Bronchial epithelial cell (primary cell): ENCODE measurements at places on chromosomes 7 and 10.

GRCh38 chr10:131724169-131724545 lies 176.7 kb upstream of the PPP2R2D start:
- DNase-seq = no peak

DNA sequence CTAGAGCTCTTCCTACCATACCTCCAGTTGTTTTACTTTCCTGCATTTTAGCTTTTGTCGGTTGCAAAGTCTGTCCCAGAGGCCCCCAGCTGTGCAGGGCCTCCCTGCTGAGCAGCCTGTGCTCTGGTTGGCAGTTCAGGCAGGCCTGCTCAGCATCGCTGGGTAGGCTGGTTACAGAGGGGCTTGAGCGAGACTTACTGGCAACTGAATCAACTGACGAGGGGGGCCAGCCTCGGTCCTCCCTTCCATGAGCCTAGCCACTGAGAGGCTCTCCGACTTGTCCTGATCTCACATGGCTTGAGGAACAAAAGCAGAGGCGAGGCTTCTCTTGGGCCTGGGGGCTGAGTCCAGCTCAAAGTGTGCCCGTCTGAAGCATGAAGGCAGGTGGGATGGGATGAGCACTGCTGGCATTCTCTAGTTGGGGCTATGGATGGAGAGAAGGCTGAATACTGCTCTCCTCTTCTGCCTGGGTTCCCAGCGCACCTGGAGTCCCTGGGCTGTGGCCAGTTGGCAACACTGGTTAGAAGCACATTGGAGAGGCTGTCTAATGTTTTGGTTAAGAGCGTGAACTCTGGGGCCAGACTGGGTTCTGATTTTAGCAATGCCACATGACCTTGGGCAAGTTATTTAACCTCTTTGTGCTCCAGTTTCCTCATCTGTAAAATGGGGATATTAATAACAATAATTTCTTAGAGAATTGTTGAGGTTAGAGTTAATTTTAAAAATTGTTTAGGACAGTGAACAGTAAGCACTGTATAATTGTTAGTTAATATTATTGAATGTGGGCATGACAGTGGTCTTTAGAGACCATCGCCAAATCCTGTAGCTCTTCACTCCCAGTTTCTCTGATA lies 6.9 kb upstream of the SFRP5 start:
- DNase-seq = no peak

DNA sequence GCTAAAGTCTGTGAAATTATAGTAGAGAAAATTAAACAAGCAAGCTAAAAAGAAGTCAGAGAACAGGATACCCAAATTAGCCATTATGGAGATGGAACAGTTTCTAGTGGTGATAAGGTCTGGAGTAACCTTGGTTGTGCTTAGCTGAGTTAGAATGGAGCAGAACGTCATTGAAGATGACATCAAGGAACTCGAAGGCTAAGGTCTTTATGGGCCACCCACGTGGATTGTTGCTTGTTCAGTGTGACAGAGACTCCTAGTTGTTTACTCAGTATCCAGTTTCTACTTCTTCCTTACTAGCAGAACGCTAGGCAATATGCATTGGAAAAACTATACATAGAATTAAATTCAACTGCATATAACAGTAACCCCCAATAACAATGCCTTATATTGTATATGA lies 39.7 kb downstream of the AHCYL2 start:
- peak; percentile 35 for DNase-seq

DNA sequence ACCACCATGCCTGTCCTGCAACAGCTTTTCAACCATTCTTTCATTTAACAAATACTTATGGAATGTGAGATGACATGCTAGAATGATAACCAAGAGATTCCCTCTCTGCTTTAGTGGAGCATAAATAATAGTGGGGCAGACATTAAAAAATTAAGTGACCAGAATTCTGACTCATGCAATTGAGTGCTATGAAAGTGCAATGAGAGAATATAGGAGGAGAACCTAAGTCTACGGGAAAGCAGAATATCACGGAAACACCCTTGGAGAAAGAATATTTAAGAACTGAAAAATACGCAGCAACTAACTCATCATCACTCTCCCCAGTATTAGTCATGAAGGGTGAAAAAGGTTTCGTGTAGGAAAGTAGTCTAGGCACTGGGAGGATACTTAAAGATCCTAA lies 7.1 kb downstream of the KIF5B start:
- DNase-seq = no peak

DNA sequence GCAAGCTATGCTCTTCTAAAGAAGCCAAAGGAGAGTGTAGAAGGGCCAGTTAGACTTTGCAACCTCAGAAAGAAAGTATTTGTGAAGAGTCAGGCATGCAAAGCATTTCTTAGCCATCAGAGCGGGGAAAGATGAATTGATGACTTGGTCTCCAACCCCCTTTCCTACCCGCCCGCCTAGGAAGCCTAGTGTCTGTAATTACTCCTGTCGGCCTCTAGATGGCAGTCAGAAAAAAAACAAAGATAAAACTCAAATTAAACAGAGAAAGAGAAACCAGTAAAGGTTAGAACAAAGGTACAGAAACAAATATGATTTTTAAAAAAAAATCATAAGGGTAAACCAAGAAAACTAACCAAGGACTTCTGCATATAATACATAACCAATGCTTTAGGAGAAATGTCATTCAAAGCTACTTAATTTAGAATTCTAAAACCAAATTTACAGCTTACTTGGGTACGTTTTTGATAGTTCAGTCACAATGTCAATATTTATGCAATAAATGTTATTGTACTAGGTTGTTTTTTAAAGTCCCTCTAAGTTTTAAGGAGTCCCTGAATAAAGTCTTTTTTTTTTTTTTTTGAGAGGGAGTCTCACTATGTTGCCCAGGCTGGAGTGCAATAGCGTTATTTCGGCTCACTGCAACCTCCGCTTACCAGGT lies 97.6 kb downstream of the LYZL1 start:
- peak; percentile 26 for DNase-seq

- no peak for DNase-seq
Observed at GRCh38 chr10:75895259-75895658, 463.8 kb downstream of the LRMDA start.

- DNase-seq = no peak
Observed at GRCh38 chr7:22697322-22697859, 29.6 kb upstream of the IL6 start.

GRCh38 chr7:50156163-50156562 lies 63.1 kb upstream of the ZPBP start:
- no peak for DNase-seq

DNA sequence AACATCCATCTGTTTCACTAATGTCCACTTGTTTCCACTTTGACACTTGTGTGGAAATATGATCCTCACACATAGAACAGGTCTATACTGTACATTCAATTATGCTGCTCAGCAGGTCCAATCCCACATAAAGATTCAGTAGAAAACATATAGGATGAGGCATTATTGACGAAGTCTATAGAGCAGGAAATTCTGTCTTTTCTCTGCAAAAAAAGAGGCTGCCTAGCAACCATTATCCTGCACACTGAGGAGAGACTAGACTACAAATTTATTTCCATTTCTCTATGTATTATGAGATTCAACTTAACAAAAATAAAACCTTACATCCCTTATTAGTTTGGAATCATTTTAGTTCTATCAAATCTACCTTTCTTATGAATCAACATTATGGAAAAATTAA lies 204.6 kb upstream of the POM121L12 start:
- DNase-seq = no peak

DNA sequence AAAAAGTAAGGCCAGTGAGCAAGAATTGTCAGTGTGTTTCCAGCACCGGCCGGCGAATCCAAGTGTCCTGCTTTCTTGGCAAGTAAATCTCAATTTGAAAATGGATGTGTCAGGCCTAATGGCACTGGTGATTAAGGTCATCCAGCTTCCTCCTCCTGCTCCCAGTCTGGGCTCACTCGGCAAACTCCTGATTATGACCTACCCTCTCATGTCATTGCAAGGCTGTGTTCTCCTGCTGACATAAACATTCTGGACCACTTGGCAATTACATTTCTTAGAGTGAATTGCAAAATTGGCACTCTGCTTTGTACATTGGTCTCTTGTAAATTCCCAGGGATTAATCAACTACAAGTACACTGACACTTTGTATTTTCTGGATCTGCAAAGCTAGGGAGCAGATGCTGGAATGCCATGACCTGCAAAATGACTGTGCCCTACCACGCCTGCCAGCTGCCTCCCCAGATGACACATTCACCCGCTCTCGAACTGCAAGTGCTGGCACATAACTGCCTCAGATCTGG lies 473.8 kb downstream of the KIF20B start:
- DNase-seq = peak; percentile 81

DNA sequence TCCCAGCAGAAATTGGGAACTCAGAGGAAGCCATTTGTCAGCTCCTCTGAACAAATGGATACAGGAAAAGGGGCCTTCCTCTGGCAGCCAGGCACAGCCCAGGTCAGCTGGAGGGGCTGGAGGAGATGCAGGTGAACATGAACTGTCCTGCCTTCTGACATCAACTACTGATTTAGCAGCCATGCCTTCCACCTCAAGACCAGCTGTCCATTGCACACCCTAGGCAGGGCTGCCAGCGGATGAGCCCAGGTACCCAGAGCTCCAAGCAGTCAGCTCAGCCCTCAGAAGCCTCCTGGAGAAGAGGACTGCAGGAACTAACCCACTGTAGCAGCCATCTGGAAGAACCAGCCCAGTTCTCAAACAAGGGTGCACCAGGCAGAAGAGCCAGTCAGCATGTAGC lies 44.1 kb upstream of the GDF10 start:
- no peak for DNase-seq

GRCh38 chr7:132345543-132346129 lies 230.6 kb downstream of the PLXNA4 start:
- no peak for DNase-seq

- peak; percentile 10 for DNase-seq
Observed at GRCh38 chr10:131396121-131397050, 84.9 kb upstream of the TCERG1L start.

DNA sequence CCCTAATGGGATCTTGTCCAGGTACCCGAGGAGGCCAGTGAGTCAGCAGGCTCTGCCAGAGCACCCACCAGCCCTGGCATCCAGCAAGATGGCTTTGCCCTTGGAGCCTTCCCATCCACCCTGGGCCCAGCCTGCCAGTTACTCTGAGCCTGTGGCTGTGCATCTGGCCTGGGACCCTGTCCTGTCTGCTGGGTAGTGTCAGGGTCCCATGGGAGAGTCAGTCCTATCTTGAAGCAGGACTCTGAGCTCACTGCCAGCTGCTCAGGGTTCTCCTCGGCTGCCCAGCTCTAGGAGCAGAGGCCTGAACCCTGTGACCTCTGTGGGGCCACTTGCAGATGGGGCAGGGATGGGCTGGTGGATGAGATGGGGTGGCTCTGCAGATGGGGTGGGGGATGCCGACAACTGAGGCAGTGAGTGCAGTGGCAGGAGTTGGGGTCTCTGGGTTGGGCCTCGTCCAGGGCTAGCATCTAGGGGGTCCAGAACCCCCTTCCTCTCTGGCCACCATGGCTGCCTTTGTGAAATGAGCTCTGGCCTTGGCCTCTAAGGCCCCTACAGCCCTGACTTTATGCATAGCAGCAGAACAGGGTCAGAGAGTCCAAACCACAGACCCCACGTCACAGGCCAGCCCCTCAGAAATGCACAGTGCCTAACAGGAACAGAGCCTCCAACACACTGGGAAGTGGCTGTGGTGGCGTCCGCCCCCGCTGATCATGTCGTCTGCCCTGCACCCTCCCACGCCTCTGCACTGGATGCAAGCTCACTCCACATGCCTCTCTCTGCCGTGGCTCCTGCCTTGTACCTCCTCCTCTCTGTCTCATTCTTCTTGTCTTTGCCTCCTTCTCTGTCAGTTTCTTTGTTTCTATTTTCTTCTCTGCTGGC lies 88.1 kb upstream of the RET start:
- no peak for DNase-seq
